ENCODE measurements at places on chromosomes 16 and 17.

DNA sequence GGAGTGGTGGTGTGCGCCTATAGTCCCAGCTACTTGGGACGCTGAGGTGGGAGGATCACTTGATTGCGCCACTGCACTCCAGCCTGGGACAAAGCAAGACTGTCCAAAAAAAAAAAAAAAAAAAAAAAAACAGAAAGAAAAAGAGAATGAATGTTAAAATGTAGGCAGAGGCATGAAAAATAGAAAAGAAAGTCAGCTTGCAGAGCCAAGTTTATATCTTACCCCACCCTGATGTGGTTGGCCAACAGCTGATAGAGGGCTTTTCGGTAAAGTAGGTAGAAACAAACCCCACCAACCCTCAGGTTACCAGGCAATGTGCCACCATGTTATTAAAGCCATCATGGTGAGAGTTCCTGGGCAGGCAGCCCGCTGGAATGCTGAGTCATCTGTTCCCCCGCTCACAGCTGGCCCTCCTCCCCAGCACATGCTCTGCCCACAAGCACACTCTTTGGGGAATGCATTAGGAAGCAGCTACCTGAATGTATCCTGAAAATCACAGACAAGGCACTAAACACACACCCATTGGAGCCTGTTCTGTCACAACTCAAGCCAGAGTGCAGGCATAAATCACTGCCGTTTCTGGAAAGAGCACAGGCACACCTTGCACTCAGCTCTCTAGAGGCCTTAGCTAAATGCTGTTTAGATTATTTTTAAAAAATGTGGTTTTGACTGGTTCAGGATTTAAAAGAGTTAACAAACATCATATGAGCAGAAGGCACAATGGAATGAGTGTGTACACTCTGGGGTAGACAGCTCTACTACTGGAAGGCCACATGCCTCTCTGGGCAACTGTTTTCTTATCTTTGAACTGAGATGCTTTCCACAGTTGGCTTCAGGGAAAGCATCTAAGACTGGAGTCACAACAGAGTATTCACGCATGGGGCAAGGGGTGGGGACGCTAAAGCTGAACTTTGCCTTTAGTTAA, 128.5 kb downstream of the PARN start:
- DNase-seq = peak; percentile 58

- DNase-seq = no peak
Observed at GRCh38 chr17:76834870-76835269, 33.3 kb upstream of the MGAT5B start.

- DNase-seq = no peak
Observed at GRCh38 chr17:19686400-19687090, 29.8 kb downstream of the SLC47A2 start.

GRCh38 chr17:72631949-72632684, 460.4 kb downstream of the SLC39A11 start:
- DNase-seq = peak; percentile 97

- DNase-seq = no peak
Observed at GRCh38 chr16:24984903-24985675, 30.1 kb downstream of the ARHGAP17 start.

- DNase-seq = no peak
Observed at GRCh38 chr17:31854672-31855071, 4.4 kb downstream of the COPRS start.

- DNase-seq = no peak
Observed at GRCh38 chr17:78170692-78171590, 2.6 kb downstream of the SYNGR2 start.

DNA sequence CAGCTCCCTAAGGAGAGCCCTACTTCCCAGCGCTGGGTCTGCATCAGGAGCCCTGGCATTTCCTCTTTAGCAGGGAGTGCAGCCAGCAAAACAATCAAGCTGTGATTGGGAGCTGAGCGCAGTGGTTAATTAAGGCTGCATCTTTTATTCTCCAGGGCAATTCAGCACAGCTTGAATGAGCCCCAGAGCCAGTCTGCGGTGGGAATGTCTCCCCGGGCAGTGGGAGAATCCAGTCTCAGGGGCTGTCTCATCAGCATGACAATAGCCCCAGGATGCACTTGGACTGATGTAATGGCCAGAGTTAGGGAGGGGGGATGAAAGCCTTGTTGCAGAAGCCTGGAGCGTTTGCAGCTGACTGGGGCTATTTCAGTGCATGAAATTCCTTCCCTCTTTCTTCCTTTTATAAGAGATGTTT, 292.6 kb upstream of the SOX9 start:
- DNase-seq = no peak

DNA sequence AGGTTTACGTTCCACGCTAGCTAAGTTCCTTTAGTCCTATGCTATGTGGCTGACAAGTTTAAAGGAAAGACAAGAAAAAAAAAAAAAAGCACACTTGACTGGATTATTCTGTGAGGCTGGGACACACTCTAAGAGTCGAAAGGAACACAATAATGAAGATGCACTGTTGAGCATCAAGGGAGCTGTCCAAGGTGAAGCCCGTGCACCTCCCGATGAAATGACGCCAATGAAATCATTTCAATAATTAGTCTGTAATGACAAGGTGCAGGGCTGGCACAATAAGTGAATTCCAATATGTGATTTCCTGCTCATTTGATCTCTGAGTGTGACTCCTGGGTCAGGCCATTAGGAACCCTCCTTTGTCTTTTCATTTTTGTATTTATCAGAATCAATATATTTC, 232.9 kb downstream of the CDH13 start:
- DNase-seq = no peak

DNA sequence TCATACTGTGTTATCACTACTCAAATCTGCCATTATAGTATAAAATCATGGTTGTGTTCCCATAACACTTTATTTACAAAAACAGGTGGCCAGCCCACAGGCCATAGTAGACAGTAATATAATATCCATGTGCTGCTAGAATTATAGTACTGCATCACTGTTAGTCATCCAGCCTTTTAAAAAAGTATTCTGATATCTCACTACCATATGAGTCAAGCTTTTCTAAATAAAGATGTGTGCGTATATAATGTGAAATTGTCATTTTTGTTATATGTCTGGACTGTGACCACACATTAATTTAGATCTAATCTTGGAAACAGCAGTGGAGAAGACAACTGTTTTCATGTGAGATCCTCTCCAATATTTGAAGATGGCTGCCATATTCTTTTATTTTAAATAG, 1049.1 kb upstream of the GOT2 start:
- DNase-seq = no peak

- DNase-seq = no peak
Observed at GRCh38 chr17:7744416-7744815, 26.9 kb downstream of the DNAH2 start.

DNA sequence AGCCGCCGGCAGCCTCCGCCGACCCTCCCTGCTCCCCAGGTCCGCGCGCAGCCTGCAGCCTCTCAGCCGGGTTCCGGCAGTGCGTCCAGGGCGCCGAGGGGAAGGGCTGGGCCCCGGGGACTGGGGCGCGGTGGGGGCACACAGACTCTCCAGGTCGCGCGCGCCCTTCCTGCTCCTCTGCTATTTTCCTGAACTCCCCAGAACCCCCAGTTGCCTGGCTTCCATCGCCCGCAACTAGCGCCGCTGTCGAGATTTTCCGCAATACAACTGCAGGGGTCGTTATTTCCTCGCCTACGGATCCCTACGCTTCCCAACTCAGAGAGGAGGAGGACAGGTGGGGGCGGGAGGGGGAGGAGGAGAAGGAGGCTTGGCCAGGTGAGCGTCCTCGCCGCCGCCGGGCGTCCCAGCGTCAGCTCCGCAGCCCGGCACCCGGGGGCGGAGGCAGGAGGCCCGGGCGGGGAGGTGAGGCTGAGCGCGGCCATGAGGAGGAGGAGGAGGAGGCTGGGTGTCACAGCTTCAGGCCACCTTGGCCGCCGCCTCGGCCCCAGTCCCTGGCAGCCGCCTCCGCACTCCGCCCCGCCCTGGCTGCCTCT, at the start of gene CA10:
Gene CA10 (minus strand): TSS at position 265 of the 593 bp plus-strand sequence.
- no peak for DNase-seq

DNA sequence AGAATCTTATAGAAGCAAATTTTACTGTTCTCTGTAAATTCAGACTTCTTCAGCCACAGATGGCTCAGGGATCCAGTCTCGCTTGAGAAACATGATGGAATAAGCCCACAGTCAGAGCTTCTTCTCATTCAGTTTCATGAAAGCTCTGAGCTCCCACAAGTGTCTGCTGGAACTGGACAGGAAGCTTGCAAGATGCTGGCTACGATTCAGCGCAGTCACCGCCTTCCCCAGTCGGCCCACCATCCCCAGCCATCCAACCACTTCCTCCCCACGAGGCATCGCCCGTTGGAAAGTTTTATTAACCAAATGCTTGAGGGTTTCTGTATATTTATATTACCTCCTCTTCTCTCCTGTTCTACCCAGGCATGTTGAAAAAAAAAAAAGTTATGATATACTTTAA, 171.7 kb downstream of the ZFHX3 start:
- peak; percentile 32 for DNase-seq

- DNase-seq = no peak
Observed at GRCh38 chr17:67707442-67707841, 10.3 kb upstream of the NOL11 start.

- no peak for DNase-seq
Observed at GRCh38 chr16:54652201-54652770, 278.4 kb upstream of the IRX5 start.

DNA sequence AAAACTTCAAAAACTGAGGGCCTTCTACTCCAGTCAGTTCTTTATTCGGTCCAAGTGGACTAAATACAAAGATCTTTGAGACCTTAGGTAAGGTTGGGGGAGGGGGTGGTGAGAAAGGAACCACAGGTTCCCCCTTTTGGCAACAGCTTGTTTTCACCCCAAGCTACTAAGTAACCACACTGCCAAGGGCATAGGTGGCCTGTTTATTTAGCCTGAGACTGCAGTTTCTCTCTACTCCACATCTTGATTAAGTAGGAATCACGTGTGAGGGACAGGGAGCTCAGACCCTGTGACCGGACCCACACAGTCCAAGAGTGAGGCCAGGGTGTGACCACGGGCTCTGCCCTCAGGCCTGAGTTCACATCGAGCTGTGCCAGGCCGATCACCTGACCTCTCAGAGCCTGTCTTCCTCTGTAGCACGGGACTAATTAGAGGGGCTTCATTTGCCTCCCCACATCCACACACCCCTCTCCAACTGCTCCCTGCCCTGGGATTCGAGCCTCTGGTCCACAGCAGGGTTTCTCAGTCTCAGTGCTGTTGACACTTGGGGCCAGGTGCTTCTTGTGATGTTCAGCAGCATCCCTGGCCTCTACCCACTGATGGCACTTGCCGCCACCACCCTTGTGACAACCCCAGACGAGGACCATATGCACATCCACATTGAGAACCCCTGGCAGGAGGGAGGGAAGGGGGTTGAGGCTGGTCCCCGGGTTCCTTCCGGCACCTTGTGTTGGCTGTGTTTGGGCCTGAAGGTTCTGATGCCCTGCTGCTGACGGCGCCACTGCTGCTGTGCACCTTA, 17.8 kb downstream of the ST6GALNAC2 start:
- DNase-seq = no peak

GRCh38 chr17:17947309-17947708, 24.9 kb downstream of the TOM1L2 start:
- no peak for DNase-seq

DNA sequence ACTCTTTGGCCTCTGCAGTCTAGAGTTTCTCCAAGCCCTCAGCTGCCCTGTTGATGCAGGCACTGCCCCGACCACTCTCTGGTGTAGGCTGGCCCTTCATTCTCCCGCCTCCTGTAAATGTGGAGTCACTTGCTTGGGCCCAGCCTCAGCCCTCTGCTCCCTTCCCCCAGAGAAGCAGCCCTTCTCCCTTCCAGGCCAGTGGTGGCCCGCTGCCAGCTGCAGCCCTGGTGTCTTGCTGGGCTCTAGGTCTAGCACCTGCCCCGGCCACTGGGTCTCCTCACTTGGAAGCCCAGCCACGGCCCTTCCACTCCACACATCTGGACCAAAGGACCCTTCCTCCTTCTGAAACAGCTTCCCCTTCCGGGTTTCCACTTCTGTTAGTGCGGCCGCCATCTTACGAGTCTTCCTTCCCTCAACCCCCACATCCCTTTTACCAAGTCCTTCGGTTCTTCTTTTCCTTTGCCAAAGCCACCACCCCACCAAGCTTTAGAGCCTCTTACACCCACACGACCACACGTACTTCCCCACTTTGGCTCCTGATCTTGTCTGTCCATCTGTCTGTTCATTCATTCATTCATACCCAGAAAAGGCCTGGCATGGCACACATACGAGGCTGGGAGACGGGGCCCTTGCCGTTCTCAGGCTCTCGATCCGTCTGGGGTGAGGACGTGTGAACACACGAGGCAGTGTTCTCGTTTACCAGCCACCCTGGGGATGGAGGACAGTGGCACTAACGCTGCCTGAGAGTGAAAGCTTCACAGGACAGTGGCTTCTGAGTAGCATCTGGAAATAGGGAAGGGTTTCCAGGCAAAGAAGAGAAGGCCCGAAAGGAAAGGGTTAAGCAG, 68.0 kb downstream of the ABR start:
- peak; percentile 60 for DNase-seq

DNA sequence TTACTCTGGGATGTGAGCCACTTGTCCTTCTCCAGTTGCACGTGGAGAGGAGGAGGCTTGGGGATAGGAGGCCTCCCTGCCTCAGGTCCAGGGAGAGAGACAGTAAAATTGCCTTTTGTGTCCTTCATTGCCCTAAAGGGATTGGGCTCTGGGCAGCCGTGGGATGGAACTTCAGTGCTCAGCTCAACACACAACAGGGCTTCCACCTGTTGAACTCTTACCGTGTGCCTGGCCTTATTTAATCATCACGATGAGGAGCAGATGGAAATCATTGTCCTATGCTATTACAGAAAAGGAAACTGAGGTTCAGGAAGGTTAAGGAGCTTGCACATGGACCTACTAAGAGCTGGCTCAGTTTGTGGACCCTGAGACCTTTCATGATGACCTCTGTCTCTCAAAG, 92.4 kb upstream of the CDC42EP4 start:
- no peak for DNase-seq

DNA sequence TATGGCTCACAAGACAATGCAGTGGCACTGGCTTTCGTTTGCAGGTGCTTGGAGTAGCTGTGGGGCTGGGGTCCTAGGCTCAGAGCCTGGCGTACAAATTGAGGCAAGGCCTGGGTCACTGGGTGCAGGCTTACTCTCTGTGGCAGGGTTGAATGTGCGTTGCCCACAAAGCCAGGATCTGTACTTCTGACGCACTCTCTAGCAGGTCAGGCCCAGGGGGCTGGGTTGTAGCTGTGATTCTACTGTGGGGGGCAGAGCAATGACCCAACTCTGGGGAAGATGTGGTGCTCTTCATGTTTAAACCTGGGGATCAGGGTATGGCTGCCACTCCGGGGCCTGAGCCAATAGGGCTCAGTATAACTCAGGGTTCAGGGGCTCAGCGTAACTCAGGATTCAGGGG, 6.4 kb upstream of the PRSS21 start:
- no peak for DNase-seq

DNA sequence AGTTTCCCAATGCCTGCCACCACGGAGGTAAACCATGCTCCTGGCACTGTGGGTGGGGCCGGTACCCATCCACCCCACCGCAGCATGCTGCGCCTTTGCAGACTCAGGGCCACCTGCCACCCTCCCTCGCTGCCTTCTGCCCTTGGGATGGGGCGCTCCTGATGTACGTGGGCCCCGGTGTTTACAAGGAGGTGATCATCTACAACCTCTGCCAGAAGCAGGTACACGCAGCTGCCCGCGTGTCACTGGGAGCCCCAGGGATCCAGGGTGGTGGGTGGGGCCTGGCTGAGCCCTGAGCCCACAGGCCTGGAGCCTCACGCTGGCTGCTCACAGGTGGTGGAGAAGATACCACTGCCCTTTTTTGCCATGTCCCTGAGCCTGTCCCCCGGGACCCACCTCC, 1.4 kb upstream of the RHOT2 start:
- DNase-seq = no peak

Data from colonic mucosa (tissue), 4 donors.